HFFc6 (cell line): ENCODE measurements at places on chromosomes 7 and 10.

GRCh38 chr10:131928248-131929095, 27.7 kb downstream of the PPP2R2D start:
- no peak for DNase-seq

- no peak for DNase-seq
These were observed 103.0 kb downstream of the TCF7L2 start for GRCh38 chr10:113053091-113053490.

DNA sequence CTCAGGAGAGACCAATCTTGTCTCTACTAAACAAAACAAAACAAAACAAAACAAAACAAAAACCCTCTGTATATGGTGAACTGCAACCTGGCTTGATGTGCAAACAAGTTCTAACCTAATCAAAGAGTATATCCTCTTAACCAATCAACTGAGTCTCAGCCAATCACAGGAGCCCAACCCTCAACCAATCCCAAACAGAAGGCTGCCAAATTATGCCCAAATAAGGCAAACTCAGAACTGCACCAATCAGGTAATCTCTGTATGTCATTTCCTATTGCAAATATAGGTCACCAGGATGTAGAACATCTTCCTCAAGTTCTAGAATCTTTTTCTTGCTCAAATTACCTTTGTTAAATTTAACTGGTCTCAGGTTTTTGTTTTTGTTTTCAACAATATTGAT, 5.2 kb downstream of the FAM133B start:
- no peak for DNase-seq

- DNase-seq = no peak
These were observed 103.2 kb downstream of the CNNM2 start for GRCh38 chr10:103021150-103021899.

DNA sequence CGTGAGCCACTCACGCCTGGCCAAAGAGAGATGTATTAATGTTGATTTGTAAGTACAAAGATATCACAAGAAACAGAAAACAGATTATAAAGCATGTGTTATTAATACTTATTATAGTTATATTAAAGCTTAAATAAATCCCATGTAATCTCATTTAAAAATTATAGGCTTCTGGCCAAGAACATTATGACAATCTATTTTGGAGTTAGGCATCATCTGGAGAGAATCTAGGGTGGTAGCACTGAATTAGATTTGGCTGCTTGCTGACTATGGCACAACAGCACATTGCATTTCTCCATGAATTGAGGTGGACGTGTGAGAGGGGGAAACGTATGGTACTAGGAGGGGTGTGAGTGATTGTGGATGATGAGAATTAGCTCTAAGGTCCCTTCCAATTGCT, 16.8 kb upstream of the SLC16A12 start:
- no peak for DNase-seq

GRCh38 chr10:3681642-3682554, 103.1 kb downstream of the KLF6 start:
- DNase-seq = no peak

DNA sequence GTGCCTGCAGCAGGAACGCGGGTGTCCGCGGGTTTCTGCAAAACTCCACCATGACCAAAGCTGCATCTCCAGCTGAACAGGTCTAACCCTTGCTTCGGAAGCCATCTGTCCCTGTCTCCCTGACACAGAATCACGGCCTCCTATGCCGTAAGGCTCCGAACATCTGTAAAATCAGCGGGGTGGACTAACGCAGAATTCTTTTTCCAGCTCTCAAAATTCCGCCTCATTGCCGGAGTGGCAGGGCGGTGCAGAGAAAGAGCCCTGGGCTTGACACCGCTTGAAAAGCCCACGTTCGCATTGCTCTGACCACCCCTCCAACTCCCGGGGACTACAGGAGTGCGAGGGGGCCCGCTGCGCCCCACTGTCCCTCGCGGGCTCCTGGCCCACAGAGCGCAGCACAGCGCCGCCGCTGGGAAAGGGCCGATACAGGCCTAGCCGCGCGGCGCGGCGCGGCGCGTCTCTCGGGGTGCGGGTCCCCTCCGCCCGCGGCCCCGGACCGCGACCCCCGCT, 409 bp downstream of the DNMBP start:
- DNase-seq = no peak

DNA sequence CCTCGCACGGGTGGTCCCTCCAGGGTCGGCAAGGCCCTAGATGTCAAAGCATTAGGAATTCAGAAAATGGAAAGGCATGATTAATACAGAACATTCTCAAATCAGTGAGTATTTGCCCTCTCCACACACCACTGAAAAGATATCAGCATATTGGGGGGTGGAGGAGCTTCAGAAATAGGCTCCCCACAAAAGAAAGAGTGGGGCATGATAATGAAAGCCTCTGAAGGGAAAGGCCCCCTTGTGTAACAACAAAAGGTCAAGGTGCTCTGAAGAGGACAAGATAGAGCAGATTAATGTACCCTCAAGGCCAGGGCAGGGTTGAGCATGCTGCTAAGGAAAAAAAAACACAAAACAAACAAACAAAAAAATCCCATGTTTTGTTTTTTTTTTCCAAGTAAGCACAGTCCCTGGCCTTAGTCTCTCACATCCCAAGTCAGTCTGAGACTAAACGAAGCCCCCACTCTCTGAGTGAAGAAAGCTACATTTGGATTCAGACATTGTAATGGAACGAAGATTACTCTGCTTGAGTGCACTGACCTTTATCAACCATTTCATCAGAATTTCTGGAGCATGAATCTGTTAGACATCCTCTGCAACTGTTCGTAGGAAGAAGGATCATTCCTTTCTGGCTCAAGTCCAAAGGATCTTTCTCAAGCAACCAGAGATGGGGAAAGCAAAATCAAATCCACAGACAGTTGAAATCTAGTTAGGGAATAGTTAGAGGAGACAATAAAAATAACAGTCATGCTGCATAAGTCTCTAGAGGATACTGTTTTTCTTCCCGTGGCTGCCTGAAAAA, 27.4 kb upstream of the DGKI start:
- DNase-seq = peak; percentile 95

- no peak for DNase-seq
These were observed 18.9 kb downstream of the INSIG1 start for GRCh38 chr7:155316427-155317113.

DNA sequence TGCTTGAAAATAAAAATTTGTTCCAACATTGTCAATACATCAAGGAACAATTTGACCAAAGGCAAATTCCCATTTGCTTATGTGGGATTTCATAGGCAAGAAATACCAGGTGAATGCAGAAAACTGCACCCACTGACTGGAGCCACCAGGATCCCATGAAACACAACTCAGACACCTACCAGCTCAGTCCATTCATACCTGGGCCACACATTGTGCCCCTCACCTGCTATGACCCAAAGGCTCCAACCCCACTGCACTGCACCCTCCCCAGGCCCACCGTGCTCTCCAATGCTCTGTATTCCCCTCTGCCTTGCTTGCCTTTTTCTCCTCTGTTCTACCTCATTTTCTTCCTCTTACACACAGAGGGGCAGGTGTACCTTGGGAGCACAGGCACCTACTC, 5.3 kb downstream of the NCAPG2 start:
- no peak for DNase-seq

GRCh38 chr10:128066870-128067382, 59.3 kb downstream of the MKI67 start:
- DNase-seq = no peak

GRCh38 chr10:70267161-70267933, 16.5 kb downstream of the NPFFR1 start:
- peak; percentile 96 for DNase-seq

DNA sequence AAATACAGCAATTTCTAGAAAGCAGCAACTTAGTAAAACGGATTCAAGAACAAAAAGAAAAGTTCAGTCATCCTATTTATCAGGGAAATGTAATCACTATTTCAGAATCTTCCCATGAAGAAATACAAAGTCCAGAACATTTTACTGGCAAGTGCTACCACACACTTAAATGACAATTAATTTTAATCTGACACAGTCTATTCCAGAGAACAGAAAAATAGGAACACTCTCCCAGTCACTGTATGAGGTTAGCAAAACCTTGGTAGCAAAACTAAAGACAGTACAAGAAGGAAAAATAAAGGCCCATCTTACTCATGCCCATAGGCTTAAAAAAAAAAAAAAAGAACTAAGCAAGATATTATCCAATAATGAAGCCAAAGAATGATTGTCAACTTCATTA, 295.8 kb downstream of the CELF2 start:
- DNase-seq = no peak

GRCh38 chr10:33066558-33067236, 108.7 kb upstream of the ITGB1 start:
- peak; percentile 82 for DNase-seq

- DNase-seq = no peak
These were observed 164.5 kb upstream of the NPVF start for GRCh38 chr7:25392588-25393338.

DNA sequence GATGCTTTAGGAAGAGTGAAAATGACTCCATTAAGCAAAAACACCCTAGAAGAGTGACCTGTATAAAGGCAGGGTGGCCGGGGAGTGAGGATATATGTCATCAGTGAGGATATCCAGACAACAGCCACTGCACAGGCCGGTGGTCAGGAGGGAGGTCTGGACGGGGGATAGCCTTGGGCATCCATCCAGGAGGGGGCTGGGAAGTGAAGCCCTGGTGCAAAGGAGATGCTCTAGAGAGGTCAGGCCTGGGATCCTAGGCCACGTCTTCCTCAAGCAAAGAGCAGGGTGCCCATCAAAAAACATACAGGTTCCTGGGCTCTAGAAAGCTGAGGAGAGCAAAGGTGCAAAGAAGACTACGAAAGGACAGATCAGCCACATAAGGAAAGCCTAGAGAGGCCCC, 25.6 kb downstream of the FAM171A1 start:
- no peak for DNase-seq

DNA sequence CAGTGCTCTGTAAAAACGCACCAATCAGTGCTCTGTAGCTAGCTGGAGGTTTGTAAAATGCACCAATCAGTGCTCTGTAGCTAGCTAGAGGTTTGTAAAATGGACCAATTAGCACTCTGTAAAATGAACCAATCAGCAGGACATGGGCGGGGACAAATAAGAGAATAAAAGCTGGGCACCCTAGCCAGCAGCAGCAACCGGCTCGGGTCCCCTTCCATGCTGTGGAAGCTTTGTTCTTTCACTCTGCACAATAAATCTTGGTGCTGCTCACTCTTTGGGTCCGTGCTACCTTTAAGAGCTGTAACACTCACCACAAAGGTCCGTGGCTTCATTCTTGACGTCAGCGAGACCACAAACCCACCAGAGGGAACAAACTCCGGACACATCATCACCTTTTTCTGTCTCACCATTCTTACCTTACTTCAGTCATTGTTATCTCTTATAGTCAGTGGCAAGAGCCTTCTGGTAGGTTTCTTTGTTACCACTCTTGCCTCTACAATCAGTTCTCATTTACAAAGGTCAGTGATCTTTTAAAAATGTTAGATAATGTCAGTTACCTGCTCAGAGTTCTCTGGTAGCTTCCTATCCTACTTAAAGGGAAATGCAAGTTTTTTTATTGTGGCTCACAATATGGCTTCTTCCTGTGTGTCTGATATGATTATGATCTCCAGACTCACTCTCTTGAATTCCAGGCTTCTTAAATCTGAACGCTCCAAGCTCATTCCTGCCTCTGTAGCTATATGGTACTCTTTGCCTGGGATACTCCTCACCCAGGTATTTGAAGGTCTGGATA, 4.5 kb downstream of the STAM start:
- DNase-seq = no peak

- no peak for DNase-seq
These were observed 71.0 kb upstream of the PLPP4 start for GRCh38 chr10:120385992-120386391.
